ENCODE measurements at places on chromosomes 3 and 15. TPM values are rescaled to one million over a fixed set of nuclear protein-coding genes. Genes with fewer than 3 reads are reported as not detected.

- DNase-seq: no peak
Measured at GRCh38 chr15:69730281-69731080, 277.9 kb downstream of the RPLP1 start.

DNA sequence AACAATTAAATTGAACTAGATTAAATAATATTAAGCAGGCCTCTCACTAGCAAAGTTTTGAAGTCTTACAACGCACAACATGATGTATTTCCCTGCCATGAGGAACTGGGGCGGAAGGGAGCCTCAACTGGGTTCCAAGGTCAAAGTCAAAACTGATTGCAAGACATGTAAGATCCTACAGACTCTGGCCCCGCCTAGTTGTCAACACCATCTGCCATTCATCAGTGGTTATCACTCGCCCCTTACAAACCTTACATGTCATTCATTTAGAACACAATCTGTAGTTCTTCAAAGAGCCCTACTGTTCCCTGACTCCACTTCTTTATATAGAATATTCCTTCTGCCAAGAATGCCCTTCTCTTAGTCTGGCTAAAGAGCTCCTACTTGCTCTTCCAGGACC lies 10.0 kb downstream of the ATP13A3 start:
- DNase-seq: no peak

- no peak for DNase-seq
Measured at GRCh38 chr3:152703245-152703890, 131.6 kb upstream of the P2RY1 start.

DNA sequence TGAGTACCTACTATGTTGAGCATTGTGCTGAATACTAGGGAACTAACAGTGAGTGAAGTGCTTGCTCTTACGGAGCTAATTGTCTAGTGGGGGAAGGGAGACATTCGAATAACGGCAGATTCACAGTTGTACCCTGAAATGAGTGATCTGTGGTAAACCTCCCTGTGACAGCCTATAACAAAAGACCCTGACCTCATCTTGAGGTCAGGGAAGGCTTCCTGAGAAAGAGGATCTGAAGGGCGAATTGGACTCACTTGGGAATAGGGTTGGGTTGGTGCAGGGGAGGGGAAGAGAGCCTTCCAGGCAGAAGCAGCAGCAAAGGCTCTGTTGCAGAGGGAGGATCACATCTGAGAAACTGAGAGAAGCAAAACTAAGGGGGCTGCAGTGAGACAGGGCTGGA lies 13.2 kb downstream of the HPS3 start:
- no peak for DNase-seq

DNA sequence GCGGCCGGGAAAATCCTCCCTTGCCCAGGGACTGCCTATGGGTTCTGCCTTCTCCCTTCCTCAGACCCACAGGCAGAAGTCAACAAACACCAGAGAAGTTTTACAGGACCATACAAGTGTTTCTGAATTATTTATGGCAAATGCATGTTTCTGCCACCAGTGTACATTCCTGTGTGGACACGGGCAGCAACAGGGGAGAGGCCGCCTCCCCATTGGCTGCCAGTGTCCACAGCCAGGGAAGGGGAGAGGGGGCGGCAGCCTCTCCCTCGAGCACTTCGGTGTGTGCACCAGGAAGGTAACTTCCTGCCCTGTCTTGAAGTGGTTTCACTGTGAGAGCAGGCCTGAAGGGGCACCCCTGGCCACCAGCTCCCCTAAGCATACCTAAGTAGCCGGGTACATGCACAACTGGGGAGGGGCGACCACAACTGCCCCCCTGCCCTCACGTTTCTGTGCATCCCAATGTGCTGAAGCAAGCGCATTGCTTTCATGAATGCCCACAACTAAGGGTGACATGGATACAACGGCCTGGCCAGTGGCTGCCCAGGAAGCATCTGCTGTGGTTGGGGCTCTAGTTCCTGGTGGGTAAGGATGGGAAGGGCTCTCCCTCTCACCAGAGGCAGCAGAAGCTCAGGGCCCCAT lies 14.8 kb upstream of the SHISA5 start:
- DNase-seq: no peak

DNA sequence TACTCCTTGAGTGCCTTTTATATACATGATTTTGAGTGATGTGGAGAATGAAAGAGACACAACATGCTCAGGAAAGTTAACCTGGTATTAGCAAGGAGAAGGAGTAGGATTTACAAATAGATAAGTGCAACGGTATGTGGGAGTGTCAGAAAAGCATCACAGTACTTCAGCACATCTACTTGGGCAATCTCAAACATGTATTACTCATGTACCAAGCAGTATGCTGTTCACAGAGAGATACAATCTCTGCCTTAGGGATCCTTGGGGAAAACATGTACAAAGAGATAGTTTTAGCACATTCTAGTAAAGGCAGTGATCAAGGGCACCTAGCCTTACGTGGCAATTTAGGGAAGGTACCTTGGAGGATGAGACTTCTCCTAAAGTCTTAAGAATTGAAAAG lies 146.5 kb downstream of the FILIP1L start:
- DNase-seq: no peak

Gene LPCAT4
- 39.5 TPM for polyA plus RNA-seq

DNA sequence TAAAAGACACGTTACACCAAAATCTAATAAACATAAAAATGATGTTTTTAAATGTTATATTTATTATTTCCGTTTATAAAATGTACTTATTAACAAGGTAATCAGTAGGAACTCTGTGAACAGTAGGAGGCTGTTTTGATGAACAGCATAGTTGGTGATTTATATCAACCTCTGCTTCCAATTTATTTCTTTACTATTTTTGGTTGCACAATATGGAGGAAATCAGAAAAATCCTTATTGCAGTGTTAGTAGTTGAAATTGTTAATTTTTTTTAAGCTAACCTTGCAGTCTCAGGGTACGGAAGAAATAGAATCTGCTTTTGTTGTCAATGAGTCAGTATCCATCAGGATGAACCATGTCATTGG lies 5.0 kb upstream of the SNX22 start:
- DNase-seq: no peak

Gene NSUN3
- 7.0 TPM for polyA plus RNA-seq

GRCh38 chr3:61961900-61962299 lies 400.5 kb downstream of the PTPRG start:
- no peak for DNase-seq

Gene ABHD6
- polyA plus RNA-seq: 4.0 TPM

DNA sequence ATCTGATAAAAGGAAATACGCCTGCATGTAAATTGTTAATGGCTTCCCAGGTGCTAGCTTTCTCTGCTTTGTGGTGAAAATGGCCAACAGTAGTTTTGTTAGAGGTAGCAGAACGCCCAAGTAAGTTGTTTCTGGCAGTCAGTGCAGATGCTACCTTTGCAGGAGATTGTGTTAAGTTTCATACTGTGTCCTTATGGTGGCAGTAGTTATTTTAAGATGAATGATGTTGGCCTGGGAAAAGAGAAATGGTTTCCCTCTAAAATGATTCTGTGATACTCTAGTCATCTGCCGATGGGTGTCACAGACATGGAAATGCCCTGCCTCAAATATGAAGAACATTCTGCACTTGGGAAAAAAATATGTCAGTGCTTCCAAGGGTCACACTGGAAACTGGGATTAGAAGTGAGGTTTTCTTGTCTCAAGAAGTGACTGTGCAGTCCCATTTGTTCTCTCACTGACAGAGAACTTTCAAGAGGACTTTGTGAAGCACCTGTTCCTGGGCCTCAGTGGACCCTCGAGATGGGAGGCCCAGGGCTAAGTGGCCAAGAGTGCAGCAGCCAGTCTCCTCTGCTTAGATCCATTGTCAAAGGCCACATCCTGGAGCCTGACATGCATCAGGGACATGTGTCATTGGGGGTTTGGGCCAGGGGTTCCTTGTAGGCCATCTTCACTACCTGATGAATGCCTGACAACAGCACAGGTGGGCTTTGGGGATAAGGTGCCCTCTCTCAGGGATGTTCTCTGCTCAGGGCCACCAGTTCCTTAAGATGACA lies 393.3 kb downstream of the CACNA2D3 start:
- peak; percentile 10 for DNase-seq

GRCh38 chr15:93235926-93236780 lies 147.1 kb upstream of the RGMA start:
- peak; percentile 75 for DNase-seq

DNA sequence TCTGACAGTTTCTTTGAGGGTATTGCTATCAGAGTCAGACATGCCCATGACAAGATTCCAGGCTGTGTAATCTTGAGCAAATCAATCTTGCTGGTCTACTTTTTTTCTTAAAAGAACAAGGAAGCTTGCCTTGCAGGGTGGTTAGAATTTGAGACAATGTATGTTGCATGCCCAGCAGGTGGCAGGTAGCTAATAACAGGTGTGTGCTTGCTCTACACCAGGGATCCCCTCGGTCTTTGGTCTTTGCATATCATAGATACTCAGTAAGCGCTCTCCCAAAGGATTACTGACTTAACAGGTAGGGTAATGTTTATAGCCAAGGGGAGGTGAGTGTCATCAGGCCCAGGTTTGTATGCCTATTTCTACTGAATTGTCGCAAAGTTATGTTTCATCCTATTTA lies 37.3 kb downstream of the CACNA1D start:
- no peak for DNase-seq

DNA sequence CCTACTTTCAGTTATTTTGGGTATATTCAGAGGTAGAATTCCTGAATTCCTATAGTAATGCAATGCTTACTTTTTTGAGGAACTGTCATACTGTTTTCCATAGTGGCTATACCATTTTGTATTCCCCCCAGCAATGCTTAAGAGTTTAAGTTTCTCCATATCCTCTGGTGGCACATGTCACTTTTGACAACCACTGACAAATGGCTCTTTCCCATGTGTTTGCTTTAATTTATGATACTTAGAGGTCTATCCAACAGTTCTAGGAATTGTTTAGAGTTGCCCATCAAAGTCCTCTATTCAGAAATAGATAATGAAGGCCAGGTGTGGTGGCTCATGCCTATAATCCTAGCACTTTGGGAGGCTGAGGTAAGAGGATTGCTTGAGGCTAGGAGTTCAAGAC lies 128.9 kb upstream of the CFAP20DC start:
- no peak for DNase-seq

Gene POLR2H
- 51.1 TPM for polyA plus RNA-seq

- peak; percentile 67 for DNase-seq
Measured at GRCh38 chr3:18988614-18989229, 159.6 kb upstream of the KCNH8 start.

- DNase-seq: peak; percentile 35
Measured at GRCh38 chr15:42591238-42591934, 16.0 kb downstream of the STARD9 start.

- DNase-seq: no peak
Measured at GRCh38 chr3:71430941-71431552, 152.5 kb downstream of the FOXP1 start.

Gene ZBED2
- polyA plus RNA-seq: not detected

GRCh38 chr3:107268469-107268868 lies 108.8 kb upstream of the CCDC54 start:
- peak; percentile 80 for DNase-seq

Gene SPPL2A
- 28.7 TPM for polyA plus RNA-seq

DNA sequence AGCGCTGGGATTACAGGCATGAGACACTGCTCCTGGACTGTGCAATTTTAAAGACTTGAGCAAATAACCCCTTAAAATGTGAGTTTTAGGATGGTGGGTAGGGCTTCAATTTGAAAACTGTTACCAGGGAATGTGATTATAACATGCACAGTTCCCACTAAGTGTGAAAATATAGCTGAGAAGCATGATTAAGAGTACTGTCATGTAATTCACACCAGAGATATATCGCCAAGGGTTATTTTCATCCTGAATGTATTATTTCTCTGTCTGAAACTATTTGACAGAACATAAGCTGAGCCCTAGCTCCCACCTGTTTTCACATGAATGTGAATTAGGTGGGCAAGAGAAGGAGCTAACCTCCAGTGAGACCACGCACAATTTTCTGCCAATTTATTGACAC lies 457.2 kb downstream of the GABRG3 start:
- no peak for DNase-seq

DNA sequence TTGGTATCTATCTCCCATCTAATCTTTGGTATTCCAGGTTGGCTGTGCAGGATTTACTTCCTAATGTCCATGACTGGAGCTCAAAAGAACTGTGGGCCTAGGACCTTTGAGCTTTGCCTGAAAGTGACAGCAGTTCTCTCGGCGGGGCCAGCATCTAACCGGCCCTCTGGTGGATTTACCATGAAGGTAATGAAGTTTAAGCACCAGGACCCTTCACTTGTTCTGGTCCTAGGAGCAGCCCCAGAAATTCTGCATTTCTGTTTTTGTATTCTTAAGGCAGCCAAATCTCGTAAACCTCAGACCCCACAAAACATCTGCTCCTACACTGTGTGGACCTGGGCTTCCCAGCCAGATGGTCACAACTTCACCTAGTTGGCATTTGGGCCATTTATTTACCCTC lies 13.0 kb downstream of the CALML4 start:
- DNase-seq: no peak

Gene WDR72
- polyA plus RNA-seq: 0.26 TPM

DNA sequence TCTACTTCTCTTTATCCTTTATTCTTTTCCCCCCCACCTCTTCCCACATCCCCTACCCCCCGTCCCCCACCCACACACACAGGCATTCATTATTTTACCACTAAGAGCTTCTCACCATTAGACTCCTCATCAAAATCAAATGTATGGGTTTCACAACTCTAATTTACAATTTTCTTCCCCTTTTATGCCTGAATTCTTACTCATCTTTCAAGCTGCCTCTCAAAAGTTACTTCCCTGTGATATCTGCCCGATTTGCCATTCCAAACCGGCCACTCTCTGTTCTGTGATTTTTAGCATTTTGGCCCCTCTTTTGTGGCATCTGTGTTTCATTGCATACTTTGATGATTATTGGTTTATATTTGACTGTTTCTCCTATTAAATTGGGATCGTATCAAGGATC lies 42.2 kb downstream of the SLC9A9 start:
- no peak for DNase-seq

Measured in muscle of leg (tissue), 16 donors.